ENCODE measurements at places on chromosomes 3 and 15.
A peak's percentile ranks its signal among the peaks of the same experiment; 100 is the strongest.

GRCh38 chr15:60581485-60581884, 102.5 kb upstream of the ICE2 start:
- no peak for DNase-seq

GRCh38 chr3:14407203-14407602, 4.8 kb downstream of the SLC6A6 start:
- no peak for DNase-seq

GRCh38 chr3:172516318-172517214, 6.7 kb downstream of the TNFSF10 start:
- peak; percentile 75 for DNase-seq

DNA sequence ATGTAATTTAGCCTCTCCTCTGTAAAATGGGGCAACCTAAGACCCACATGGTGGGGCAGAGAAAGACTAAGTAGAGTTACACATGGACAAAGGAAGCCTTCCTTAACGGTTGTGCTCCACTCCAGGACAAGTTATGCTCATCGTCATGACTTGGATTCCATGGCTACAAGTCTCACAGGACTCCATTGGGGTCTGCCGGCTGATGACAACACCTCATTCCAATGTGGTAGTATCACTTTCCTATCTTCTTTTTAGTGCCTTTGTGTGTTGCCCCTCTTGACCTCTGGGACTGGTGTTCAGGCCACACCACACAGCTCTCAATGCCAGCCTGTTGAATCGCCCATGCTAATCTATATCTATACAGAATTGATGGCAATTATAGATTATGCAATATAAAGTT, 181.3 kb upstream of the WNT5A start:
- DNase-seq, result peak; percentile 76

DNA sequence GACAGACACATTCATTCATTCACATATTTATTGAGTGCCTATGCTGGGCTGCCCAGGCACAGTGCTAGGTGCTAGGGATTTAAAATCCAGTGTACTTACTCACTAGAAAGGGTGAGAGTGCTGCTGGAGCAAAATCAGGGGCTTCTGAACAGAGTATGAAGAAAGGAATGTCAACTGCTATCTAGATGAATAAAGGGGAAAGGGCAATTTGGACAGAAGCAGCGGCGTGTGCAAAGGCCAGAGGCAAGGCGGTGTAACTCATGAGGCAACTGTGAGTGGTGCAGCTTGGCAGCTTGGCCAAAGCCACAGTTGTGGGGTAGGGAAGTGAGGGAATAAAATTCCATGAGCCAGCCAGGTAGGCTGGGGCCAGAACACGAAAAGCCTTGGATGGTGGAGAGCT, 76.7 kb downstream of the RAD18 start:
- peak; percentile 87 for DNase-seq

DNA sequence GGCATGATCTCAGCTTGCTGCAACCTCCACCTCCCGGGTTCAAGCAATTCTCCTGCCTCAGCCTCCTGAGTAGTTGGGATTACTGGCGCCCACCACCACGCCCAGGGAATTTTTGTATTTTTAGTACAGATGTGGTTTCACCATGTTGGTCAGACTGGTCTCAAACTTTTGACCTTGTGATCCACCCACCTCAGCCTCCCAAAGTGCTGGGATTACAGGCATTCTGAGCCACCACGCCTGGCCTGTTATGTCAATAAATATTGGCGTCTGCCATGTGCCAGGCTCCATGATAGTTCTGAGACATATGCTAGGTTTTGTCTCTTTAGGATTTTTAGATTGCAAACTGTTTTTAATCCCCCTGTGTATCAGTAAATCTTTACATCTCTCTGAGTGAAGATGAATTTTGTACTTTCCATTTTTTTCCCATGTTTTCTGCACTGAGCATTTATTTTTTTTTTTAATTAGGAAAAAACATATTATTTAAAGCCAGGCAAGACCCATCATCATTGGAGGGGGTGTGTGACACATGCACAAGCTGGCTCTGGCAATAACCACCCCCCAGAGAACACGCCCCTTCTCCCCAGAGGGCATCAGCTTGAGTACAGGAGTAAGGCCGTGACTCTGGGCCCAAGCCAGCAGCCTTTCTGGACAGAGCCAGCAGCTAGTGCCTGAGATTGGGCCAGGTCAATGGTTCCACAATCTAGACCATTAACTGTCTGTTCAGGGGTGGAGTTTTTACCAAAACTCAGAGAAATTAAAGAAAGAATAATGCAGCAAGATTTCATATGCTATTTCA, 51.0 kb upstream of the ATP1B3 start:
- DNase-seq, result peak; percentile 4

- no peak for DNase-seq
Measured at GRCh38 chr3:43915546-43915945, 224.8 kb downstream of the ABHD5 start.

- no peak for DNase-seq
Measured at GRCh38 chr15:101012326-101013200, 93.4 kb downstream of the LRRK1 start.

- DNase-seq, result no peak
Measured at GRCh38 chr3:117527346-117527745, 817.8 kb downstream of the TUSC7 start.

- no peak for DNase-seq
Measured at GRCh38 chr15:62962101-62962995, 80.2 kb upstream of the TPM1 start.

GRCh38 chr15:67550522-67550921, 8.0 kb downstream of the MAP2K5 start:
- DNase-seq, result peak; percentile 44

DNA sequence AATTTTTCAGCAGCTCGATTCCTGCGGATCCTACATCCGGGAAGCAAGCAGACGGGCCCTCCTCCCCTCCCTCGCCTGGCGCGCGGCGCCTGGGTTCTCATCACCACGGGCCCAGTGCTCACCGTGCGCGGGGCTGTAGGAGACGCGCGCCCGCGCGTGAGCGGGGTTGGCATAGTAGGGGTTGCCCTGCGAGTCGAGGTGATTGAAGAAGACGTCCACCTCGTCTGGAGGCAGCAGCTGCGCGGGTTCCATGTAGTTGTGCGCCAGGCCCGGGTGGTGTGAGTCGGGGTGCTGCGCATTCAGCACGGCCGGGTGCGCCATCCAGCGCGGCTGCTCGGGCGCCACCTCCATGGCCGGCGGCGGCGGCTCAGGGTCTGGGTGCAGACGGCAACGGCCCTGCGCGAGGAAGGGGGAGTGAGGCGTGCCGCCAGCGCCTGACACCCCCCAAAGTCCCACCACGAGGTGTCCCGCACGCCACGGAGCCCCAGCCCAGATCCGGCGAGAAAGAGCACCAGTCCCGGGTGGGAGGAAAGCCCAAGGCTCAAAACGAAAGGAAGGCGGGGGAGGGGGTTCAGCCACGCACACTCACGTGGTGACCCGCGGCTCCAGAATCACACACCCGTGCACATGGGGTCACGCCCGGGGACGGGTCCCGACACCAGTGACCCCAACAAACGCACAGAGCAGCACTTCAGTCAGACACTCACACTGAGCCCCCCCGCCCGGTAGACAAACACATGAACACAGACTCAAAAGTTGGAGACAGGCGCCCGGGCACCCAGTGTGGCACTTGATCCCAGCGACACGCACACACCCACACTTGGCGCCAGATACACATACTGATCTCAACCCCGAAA, 6.1 kb downstream of the GATA2 start:
- peak; percentile 65 for DNase-seq

- DNase-seq, result peak; percentile 67
Measured at GRCh38 chr15:48507416-48508065, 138.0 kb downstream of the FBN1 start.

- DNase-seq, result peak; percentile 40
Measured at GRCh38 chr3:94069194-94069813, 6.4 kb downstream of the NSUN3 start.

DNA sequence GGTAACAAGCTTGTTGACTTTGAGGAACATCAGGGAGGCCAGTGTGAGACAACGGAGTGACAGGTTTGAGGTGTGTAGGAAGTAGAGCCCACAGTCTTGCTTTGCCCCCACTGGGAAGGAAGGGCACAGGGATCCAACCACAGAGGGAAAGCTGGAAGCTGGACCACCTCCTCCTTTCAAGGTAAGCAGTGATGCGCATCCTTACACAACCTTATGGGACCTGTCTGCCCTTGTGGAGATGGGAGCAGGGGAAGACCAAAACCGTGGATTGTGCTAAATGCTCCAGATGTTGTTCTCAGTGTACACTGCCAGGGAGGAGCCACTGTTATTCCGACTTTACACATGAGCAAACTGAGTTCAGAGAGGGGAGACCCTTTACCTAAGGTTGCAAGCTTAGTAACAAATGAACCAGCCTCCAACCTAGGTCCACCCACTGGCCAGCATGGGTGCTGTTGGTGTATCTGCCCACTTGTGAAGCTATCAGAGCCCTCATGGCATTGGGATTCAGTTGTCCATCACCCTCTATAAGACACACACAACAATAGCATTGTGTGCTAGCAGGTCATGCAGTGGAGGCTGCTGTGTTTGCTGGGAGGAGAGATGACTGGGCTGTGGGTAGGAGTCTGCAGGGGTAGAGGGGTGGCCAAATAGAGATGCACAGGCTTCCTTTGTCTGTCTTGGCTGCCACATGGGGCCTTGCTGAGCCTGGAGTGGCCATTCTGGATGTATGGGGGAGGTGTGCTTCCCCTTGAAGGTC, 586 bp upstream of the LSMEM2 start:
- DNase-seq, result no peak

DNA sequence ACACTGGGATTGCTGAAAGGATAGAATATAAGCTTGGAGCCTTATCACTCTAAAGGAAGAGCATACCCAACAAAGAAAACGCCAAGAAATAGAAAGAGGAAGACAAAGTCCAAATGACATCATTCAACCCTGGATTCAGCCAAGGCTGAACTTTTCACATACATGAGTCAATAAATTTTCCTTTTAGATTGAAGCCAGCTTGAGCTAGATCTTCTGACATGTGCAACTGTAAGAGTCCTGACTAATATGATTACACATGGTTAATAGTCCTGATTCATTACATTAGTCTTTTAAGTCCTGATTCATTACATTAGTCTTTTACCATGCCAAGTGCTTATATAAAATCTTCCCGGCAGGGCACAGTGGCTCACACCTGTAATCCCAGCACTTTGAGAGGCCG, 13.6 kb upstream of the DENND6A start:
- peak; percentile 72 for DNase-seq

- no peak for DNase-seq
Measured at GRCh38 chr3:197027896-197028727, 1.5 kb downstream of the MELTF start.

DNA sequence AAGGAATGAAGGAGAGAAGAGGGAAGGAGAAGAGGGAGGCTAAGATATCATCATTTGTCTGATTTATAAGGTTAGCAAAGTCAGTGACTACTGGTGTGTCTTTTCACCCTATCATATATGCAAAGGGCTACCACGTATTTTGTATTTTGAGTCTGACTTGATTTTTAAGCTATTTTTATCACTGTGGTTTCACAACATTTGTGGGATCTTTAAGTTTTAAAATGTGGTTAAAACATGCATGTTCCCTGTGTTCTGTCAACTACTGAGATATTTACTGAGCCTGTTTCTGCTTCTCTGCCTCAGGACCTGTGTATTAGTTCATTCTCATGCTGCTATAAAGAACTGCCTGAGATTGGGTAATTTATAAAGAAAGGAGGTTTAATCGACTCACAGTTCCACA, 22.5 kb upstream of the SPTSSB start:
- DNase-seq, result no peak

DNA sequence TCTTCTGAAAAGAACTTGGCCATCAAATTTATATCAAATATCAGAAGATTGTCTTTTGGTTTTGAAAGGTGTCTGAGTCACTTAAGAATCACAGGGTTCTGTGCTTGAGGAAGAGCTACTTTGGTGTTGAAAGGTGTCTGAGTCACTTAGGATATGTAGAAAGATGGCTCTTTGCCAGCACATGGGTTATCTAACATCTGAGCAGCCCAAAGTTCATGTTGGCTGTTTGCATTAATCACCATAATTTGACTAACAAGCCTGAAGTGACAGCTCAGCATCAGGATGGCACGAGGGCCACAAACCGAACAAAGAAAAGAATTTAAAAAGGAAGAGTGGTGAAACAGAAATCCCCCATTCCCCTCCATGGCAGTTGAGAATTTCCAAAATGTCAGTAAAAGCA, 190.5 kb upstream of the CMC1 start:
- DNase-seq, result peak; percentile 12

DNA sequence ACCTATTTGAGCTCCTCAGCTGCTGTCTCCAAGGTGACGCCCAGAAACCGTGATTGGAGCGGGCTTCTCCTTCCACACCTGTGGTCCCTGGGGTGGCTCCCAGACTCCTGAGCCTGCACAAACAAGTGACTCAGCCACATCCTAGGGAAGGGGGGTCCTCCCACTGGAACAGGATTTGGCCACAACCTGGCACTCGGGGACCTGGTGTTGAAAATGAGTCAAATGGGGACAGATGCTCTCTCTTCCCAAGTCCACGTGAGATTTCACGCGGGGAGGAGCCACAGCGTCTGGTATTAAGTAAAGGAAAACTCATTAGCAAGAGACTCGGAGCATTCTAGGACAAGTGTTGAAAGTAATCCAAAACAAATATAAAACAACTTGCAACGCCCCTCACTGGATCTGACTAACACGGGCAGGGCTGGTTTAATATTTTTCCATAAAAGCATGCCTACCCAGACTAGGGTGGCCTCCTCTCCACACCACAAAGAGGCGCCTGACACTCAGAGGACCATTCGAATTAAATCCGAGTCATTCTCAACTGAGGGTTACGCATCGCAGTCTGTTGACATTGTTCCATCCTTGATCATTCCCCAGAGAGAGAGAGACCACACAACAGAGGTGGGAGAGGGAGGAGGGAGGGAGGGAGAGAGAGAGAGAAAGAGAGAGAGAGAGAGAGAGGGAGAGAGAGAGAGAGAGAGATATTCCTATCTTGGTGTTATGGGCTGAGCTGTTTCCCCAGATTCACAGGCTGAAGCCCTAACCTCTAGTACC, 74.4 kb downstream of the MGLL start:
- peak; percentile 96 for DNase-seq

- DNase-seq, result no peak
Measured at GRCh38 chr3:195806916-195807231, 4.9 kb downstream of the MUC4 start.

GRCh38 chr3:63528325-63529000, 124.0 kb upstream of the SNTN start:
- no peak for DNase-seq

GRCh38 chr3:179147514-179147872, 664 bp upstream of the PIK3CA start:
- DNase-seq, result no peak

DNA sequence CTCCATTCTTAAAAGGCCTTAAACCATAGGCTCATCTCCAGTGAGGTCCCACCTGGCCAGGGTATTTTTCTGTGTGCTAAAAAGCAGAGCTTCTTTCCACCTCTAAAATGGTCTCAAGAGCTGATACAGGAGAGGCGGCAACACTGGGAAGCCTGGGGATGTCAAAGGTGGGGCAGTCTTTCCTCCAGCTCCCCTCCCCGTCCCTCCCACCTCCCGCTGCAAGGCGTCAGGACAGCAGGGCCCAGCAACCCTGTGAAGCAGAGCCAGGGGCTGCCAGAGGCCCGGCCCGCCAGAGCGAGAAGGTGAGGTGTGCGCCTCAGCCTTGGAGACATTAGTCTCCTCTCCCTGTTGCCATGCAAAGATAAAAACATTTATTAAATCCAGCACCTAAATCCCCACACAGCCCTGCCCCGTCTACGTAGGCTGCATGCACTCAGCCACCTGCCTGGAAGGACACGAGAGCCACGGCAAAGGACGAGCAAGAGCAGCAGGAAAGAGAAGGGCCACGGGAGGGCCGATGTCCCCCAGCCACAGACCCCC, 75.6 kb downstream of the FAM174B start:
- no peak for DNase-seq

- DNase-seq, result no peak
Measured at GRCh38 chr15:56913241-56913640, 5.2 kb upstream of the TCF12 start.

GRCh38 chr3:16058521-16058920, 116.0 kb upstream of the GALNT15 start:
- peak; percentile 49 for DNase-seq

- DNase-seq, result peak; percentile 84
Measured at GRCh38 chr3:48151058-48151806, 37.0 kb downstream of the CDC25A start.
